ENCODE measurements at places on chromosomes 1 and 21.

DNA sequence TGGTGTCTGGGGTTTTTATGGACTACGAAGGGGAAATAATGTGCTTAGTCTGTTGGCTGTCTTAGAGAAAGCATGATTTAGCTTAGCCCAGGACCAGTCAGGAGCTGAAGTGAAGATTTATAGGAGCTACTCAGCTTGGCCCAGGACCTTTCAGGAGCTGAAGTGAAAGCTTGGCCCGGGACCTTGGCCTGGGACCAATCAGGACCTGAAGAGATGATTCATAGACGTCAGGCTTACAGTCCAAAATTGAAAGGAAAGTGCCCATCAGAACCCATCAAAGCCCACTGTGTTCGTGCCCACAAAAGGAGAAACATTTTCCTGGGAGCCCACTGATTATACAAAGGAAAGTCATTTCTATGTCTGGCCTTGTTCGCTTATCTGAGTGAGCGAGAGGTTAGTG is 35.6 kb downstream of the MSTO1 start:
- DNase-seq: no peak

- no peak for DNase-seq
Observed at GRCh38 chr1:66999640-67000400, 54.1 kb downstream of the SLC35D1 start.

- DNase-seq: no peak
Observed at GRCh38 chr1:64163970-64164369, 39.5 kb upstream of the UBE2U start.

DNA sequence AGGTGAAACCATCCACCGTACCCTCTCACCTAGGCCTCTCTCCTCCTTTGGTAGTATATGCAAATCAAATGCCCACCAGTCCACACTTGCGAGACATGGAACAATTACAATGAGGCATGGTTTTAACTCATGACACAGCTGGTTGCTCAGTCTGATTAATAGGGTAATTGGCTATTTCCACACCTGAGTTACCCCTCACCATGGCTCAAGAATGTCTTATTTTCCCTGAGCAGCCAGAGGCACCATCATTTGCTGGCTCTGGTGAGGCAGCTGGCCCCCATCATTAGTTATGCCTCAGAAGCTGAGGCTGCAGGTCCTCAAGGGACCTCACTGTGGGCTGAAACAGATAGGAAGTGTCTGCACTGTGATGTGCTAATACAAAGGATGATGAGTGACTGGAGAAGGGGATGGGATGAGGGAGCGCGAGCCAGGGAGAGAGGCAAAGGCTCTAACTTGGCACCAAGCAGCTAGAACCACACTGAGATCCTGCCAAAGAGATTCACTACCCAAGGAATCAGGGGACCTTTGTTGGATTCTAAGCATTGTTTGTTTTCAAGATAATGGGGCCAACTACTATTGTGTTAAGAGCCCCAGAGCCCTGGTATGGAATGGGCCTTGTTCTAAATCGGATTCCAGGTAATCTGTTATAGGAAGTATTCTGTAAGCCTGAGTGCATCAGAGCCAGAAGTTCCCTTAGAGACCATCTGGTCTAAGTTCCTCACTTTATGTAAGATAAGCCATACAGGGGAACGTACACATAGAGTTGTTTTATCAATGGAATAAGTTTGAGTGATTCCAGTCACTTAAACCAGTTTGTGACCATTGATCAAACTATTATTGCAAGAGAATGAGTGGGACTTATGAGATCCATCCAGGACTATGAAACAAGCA is 80.0 kb upstream of the CNTN2 start:
- DNase-seq: no peak

DNA sequence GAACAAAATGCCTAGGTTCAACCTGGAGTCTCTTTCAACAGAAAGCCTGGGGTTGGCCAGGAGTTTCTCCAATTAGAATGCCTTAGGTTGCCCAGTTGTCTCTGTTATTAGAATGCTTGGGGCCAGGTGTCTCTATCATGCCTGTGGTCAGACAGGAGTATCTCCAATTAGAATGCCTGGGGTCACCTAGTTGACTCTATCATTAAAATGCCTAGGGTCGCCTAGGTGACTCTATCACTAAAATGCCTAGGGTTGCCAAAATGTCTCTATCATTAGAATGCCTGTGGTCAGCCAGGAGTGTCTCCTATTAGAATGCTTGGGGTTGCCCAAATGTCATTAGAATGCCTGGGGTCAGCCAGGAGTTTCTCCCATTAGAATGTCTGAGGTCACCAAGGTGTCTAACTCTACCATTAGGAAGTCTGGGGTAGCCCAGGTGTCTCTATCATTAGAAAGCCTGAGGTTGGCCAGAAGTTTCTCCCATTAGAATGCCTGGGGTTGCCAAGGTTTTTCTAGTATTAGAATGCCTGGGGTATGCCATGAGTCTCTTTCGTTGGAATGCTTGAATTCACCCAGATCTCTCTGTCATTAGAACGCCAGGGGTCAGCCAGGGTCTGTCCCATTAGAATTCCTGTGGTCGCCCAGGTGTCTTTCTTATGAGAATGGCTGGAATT is 57.9 kb downstream of the RNF187 start:
- DNase-seq: no peak

DNA sequence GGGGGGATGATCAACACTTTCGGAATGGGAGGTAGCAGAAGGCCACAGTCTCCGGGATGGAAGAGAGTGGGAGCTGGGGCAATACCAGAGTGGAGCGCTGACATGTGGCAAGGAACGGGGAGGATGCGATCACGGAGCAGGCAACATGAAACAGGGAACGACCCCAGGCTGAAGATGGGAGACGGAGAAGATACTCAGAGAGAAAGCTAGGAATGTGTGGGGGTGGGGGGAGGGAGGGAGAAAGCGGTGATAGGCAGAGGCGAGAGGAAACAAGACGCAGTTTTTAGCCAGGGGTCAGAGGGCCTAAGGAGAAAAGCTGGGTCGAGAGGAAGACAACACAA is 577 bp downstream of the RAB3GAP2 start:
- DNase-seq: peak; percentile 20

GRCh38 chr1:33435096-33435820 is 4.4 kb upstream of the PHC2 start:
- DNase-seq: no peak

GRCh38 chr1:30550365-30551220 is 172.8 kb downstream of the MATN1 start:
- DNase-seq: no peak

- no peak for DNase-seq
Observed at GRCh38 chr1:156714830-156715229, 9.4 kb upstream of the CRABP2 start.

- DNase-seq: no peak
Observed at GRCh38 chr1:102572637-102573036, 535.7 kb downstream of the COL11A1 start.

- DNase-seq: no peak
Observed at GRCh38 chr1:209741889-209742288, 14.0 kb upstream of the TRAF3IP3 start.

- DNase-seq: no peak
Observed at GRCh38 chr1:78491451-78492071, 787 bp downstream of the PTGFR start.

- DNase-seq: no peak
Observed at GRCh38 chr1:234244482-234244881, 128.8 kb upstream of the COA6 start.

- no peak for DNase-seq
Observed at GRCh38 chr1:97489834-97490233, 431.0 kb downstream of the DPYD start.

DNA sequence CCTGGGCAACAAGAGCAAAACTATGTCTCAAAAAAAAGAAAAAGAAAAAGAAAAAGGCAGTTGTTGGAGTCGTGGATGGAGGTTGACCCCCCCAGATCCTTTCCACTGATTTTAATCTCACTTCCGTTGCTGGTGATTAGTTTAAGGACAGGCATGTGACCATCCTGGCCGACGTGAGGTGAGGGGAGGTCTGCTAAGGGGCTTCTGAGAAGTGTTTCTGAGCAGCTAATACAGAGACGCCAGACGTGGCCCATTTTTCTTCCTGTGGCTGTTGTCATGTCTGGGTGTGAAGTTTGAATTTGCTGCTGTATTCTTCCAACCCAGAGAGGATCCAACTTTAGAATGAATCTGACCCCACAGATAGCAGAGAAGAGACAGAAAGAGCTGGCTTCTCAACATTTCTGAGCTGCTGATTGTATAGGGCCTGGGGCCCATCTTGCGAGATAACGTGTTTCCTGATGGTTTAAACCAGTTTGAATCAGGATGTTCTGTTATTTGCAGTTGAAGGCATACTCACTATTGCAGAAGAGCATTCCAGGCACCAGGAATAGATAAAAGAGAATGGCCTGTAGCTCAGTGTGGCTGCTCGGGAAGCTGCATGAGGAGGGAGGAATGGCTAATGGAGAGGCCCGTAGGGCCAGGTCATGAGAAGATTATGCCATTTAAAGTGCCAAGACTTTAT is 22.8 kb upstream of the SSBP3 start:
- no peak for DNase-seq

DNA sequence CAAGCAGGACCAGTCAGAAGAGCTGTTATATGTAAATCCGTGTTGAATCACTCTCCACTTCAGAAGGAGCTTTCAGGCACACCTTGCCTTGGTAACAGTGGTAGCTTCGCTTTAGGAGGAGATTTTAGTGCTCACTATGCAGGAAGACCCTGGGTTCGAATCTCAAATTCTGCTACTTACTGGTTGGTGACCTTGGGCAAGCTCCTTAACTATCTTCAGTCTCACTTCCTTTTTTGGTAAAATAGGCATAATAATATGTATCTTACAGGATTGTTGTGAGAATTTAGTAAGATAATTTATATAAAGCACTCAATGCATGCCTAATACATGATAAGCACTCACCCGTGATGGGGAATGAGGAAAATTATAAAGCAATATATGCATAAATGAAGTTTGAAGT is 46.7 kb upstream of the GPR52 start:
- no peak for DNase-seq

DNA sequence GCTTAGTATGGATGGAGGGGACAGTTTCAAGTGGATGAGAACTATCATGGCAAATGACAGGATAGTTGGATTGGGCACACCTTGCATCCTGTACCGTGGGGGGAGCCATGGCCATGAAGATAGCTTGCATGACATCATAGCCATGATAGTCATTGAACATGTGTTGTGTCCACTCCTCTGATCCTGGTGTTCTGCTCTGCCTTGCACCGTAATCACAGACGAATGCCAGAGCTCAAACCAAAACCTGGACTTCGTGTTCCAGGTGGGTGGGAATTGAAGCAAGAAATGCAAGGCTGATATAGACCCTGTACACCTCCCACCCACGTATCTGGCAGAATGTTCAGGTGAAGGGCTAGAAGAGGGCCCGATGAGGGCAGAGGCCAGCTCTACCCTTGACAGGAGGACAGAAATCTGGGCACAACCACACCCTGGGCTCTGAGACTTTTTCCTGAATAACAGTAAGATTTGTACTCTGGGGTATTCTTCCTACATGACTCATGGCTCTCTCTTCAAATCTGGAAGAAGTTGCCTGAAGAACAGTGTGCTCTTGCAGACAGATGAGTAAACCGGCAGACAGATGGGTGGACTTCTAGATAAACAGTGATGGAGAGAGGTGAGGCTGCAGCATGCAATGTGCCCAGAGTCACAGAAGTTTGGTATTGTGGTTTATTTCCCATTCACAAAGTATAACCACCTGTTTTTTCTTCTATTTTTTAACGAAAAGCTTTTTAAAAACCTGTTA is 45.0 kb downstream of the KCNJ6 start:
- no peak for DNase-seq

DNA sequence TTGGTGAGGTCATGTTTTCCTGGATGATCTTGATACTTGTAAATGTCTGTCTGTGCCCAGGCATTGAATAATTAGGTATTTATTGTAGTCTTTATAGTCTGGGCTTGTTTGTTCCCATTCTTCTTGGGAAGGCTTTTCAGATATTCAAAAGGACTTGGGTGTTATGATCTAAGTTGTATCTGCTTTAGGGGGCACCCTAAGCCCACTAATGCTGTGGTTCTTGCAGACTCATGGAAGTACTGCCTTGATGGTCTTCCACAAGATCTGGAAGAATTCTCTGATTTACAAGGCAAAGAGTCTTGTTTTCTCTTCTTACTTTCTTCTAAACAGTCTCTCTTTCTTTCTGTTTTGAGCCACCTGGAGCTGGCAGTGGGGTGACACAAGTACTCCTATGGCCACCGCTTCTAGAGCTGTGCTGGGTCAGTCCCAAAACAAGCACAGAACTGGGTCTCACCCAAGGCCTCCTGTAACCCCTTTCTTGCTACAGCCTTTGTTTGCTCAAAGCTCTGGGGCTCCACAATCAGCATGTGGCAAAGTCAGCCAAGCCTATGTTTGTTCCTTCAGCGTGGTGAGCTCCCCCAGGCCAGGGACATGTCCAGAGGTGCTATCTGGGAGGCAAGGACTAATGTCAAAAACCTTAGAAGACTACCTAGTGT is 12.6 kb downstream of the VN1R5 start:
- no peak for DNase-seq

GRCh38 chr1:15685820-15686219 is 1.7 kb downstream of the PLEKHM2 start:
- DNase-seq: no peak

DNA sequence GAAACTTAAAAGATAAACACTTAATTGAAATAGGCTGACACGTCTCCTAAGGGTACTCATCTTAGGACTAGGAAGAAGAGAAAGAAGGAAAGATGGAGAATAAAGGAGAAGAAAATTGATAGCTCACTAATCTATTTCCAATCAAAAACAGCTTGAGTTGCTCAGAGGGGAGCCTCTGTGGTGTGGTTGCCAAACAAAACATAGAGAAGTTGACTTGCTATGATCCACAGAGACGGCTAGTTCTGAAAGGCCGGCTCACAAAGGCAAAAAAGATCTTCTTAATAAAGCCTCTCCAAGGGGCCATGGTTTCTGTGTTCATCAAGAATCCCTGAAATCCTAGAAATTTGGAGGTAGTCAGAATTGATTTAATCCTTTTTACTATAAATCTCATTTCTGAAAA is 644.1 kb downstream of the LMO4 start:
- DNase-seq: no peak

DNA sequence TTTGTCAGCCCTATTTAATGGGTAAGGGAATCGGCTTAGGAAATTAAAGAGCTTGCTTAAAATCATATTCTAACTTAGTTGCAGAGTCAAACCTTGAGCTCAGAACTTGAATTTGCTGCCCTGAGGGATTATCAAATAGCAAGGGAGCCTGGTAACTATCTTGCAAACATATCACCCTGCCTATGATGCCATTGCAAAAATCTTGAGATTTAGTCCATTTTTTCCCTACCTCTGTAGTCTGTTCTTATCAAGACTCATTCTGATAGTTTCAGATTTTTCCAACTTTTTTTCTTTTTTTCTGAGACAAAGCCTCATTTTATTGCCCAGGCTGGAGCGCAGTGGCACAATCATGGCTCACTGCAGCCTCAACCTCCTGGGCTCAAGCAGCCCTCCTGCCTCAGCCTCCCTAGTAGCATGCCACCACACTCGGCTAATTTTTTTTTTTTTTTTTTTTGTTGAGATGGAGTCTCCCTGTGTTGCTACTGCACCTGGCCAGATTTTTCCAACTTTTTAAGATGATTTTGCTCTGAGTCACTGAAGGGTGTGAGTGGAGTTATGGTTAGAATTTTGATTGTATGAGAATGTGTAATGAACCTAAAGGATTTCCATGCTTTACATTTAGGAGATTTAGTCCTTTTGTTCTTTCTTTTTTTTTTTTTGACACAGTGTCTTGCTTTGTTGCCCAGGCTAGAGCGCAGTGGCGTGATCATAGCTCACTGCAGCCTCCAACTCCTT is 12.2 kb downstream of the SARS1 start:
- DNase-seq: no peak

GRCh38 chr1:25504706-25505595 is 38.5 kb upstream of the LDLRAP1 start:
- no peak for DNase-seq

Data from stimulated activated CD4-positive, alpha-beta T cell treated with anti-CD3 and anti-CD28 coated beads, Interleukin-4, amount 100 ng/mL, for 24 hours (primary cell).